ENCODE measurements at places on chromosomes 2 and 18.

DNA sequence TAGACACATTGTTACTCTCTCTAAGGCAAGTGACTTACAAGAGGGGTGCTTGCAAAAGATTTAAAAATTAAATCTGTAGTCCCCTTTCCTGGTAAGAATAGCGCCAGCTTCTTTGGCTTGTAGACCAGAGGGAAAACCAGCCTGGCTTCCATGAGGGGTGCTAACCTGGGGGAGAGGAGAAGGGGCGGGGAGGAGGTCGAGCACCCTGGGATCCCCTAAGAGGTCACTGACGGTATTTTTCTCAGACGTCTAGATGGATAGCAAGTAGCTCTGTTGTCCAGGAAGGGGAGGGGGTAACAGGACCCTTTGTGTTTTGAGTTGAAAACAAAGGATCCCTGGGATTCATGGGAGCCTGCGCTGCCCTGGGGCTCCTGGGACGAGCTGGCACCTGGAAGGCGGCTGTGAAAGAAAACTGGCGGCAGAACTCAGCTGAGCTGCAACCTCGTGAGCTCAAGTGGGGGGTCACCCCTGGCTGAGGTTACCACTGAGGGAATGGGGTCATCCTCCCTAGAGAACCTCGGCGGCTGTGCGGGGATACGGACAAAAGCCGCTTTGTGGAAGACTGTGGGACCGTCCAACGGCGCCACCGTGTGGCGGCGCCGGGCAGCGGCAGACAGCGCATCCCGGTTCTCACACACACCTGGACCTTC lies 37.8 kb upstream of the MRPL19 start:
- DNase-seq = peak; percentile 52

DNA sequence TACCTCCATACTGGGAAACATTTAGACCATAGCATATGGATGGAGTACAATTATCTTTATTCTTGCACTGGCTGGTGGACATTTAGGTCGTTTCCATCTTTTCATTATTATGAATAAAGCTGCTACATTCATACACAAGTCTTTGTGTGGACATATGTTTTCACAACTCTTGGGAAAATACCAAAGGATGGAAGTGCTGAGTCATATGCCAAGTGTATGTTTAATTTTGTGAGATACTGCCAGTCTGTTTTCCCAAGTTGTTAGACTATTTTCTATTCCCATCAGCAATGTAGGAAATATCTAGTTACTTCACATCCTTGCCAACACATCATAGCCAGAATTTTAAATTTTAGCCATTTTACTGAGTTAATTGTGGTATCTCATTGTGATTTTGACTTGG lies 91.5 kb downstream of the GALNT13 start:
- DNase-seq = no peak

- DNase-seq = peak; percentile 17
Measured at GRCh38 chr2:49286726-49287125, 132.4 kb upstream of the FSHR start.

- no peak for DNase-seq
Measured at GRCh38 chr2:100992262-100992661, 9.8 kb upstream of the RPL31 start.
